ENCODE measurements at places on chromosomes 4 and X.

- peak; percentile 15 for DNase-seq
Observed at GRCh38 chrX:153400146-153401132, 711 bp downstream of the PNMA6E start.

DNA sequence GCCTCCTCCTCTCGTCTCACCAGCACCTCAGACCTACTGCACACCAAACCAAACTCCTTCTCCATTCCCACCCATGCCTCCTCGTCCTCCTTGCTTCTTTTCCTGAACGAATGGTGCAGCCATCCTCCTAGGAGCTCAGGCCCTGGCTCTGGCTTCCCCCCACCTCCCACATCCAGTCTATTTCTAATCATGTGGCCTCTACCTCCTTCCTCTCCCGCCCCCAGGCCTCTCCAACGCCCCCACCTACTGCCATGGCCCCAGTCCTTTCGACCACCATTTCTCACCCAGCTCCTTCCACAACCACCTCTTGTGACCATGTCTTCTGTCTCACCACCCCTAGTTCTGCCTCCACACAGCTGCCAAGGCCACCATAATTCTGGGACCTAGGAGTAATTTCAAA lies 127.1 kb downstream of the PJA1 start:
- DNase-seq: no peak

GRCh38 chr4:118836301-118837120 lies 585 bp upstream of the SEC24D start:
- peak; percentile 36 for DNase-seq

DNA sequence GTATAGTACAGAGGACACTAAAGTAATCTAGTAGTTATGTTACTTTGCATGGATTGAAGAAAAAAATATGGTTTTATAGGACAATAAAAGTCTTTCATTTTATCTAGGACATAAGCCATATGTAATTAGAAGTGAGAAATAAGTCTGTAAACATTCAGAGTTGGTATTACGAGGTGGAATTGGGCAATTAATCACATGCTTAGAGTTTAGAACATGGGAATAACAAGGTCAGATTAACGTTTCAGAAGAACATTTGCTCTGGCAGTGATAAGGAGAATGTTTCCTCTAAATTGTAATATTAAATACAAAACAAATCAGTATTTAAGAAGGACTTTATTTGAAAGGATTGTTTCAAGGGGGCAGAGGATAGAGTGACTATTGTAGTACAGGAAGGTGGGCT lies 15.6 kb upstream of the SULT1E1 start:
- DNase-seq: no peak

DNA sequence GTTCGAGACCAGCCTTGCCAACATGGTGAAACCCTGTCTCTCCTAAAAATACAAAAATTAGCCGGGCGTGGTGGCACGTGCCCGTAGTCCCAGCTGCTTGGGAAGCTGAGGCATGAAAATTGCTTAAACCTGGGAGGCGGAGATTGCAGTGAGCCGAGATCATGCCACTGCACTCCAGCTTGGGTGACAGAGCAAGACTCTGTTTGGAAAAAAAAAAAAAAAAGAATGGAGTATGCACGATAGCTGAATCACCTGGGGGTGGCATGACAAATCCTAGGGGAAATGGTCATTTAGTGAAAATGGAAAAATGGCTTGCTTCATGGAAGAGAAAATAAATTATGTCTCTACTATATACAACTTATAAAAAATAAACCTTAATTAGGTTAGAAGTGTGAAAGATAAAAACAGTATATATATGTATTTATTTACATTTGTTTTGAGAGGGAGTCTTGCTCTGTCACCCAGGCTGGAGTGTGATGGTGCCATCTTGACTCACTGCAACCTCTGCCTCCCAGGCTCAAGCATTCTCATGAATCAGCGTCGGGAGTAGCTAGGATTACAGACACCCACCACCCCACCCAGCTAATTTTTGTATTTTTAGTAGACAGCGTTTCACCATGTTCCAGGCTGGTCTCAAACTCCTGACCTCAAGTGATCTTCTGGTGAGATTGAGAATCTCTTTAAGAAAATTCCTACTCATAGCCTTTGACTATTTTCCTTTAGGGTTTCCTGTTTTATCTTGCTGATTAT lies 19.3 kb upstream of the ING2 start:
- DNase-seq: no peak

DNA sequence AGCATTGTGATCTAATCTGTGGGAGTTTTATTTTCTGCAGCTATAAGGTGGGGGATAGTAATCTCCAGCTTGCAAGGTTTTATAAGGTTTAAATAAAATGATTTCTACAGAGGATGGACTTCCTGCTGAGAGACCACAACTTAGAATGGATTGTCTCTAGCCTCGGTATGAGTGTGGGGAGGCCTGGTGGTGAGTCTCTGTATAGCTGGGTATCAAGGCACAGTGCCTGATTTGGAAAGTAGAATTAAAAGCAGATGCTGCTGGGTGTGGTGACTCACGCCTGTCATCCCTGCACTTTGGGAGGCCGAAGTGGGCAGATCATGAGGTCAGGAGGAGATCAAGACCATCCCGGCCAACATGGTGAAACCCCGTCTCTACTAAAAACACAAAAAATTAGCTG lies 162.0 kb upstream of the GATB start:
- DNase-seq: no peak

GRCh38 chrX:107579956-107580355 lies 48.4 kb upstream of the PRPS1 start:
- no peak for DNase-seq

DNA sequence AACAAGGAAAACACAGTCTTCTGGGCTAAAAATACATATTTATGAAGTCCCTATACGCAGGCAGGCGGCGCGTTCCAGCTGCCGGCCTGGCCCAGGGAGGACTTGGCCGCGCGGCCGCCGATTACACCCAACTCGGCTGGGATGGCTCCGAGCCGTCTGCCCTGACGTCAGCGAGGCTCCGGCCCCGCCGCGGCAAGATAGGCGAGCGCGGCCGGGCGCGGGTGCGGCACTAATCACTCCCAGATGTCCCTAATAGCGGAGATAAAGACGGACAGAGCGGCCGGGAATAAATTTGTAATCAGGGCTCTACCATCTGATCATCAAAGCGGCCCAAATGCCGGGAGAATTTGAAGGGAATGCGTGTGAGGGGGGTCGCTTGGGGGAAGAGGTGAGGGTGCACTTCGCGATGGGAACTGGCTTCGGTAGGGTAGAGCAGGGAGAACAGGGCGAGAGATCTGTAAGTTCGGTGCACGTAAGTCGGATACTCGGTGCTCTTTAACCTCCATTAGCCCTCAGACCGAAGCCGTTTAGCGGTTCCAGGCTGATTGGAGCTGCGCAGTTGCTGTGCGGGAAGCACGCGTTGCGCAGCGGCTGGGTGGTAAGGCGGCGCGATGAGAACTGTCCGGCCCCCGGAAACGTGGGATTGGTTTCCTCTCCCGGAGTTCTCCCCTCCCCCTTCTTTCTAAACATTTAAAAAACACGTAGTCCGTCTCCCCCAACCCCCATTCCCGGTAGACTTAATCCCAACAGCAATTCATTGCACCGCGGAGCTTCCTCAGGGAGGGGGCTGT lies 7.7 kb downstream of the HAND2 start:
- DNase-seq: no peak

DNA sequence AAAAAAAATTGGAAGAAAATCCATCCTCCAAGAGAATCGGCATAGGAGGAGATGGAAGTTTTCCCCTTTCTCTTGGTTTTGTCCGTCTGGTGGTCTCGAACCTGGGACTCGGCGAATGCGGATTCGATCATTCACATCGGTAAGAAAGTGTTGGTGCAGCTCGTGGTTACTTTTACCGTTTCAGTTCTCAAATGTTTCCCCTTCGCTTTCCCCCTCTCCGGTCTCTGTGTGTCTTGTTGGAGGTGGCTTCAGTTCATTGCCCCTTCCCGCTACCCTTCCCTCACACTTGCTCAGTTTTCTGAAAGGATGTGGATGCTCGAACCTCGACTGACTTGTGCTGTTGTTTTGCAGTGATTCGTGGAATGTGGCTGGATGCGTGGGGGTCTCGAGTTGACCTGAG lies 840 bp downstream of the GRID2 start:
- DNase-seq: no peak

- no peak for DNase-seq
Observed at GRCh38 chrX:110436523-110436922, 77.9 kb downstream of the RTL9 start.

DNA sequence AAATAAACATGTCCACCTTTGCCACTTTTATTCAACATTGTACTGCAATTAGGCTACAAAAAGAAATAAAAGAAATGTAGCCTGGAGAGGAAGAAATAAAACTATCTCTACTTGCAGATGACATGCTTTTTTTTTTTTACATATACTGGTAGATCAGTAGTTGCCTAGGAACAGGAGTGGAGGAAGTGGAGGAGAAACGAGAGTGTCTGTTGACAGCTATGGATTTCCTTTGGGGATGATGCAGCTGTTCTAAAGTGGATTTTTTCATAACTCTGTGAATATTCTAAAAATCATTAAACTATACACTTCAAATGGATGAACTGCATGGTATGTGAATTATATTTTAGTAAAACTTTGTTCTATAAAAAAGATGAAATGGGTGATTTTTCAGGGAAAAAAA lies 116.4 kb downstream of the ANAPC4 start:
- no peak for DNase-seq

GRCh38 chr4:83259586-83259985 lies 25.0 kb downstream of the COQ2 start:
- no peak for DNase-seq

DNA sequence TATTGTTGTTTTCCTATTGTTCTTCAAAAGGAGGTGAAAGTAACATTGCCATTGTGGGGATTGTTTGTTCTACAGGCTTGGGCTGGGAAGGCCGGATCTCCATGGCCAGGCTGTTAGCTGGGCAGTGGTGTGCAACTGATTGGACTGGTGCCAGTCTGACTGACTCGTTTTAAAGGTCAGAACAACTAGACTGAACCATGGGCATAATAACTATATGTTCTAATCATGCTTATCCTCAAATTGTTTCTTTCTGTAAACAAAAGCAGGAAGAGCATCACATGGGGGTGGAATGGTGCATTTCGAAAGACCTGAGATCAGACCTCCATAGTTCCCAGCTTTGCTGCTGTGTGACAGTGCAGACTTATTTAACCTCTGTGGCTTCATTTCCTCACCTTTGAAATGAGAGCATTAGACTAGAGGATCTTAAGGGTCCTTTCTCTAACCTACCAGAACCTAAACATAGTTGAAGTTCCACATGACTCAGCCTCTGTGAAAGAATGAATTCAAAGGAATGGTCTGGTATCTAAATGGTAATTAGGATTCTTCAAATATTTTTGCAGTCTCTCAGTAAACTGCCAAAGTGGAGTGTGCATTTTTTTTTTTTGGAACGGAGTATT lies 66.7 kb upstream of the PGRMC2 start:
- no peak for DNase-seq

DNA sequence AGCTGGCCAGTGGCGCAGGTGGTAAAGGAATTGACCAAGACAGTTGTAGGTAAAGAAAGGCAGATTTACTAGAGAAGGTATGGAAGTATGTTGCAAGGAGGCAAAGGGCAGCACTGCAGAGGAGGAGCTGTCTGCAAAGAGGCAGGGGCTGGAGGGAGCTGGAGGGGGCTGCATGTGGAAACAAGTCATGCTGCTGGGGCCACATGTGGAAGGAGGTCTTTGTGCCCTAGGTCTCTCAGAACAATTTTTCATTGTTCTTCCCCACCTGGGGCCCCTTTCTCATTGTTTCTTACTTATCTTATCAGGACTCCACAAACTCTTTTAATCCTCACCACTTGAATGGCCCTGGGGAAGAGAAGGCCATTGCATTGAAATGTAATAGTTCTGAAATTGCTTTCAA lies 144.8 kb upstream of the PLAC1 start:
- DNase-seq: no peak

DNA sequence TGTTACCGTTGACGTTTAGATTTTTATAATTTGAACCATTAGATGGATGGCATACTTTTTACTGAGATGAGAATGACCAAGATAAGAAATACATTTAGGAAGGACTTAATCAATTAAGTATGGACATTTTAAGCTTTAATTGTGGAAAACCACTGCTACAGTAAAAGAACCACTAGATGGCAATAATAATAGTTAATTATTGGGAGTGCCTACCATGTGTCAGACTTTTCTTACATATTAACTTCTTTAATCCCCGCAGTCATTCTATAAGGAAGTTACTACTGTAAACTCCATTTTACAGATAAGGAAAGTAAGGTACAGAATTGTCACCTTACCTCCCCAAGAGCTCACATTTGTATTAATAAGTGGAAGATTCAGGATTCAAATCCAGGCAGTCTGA lies 48.5 kb upstream of the MYOZ2 start:
- DNase-seq: no peak

GRCh38 chr4:81512757-81513501 lies 41.2 kb upstream of the RASGEF1B start:
- no peak for DNase-seq

DNA sequence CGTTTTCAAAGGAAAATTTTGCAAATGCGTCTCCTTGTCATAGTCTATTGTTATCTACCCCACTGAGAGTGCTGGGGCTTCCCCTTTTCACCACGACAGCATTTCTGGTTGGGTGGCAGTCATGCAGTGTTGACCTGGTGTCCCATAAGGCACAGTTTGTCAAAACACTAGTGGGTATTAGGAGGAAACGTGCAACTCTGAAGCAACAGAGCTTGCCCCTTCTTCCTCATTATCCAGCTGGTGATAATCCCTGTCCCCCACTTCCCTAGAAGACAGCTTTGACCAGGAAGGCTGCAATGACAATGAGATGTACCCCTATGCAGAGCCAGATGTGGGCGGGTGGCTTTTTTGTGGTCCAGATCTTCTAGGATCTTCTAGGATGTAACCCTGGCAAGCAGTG lies 1.8 kb downstream of the TBC1D1 start:
- peak; percentile 3 for DNase-seq

GRCh38 chr4:40321574-40322275 lies 13.4 kb upstream of the CHRNA9 start:
- no peak for DNase-seq

DNA sequence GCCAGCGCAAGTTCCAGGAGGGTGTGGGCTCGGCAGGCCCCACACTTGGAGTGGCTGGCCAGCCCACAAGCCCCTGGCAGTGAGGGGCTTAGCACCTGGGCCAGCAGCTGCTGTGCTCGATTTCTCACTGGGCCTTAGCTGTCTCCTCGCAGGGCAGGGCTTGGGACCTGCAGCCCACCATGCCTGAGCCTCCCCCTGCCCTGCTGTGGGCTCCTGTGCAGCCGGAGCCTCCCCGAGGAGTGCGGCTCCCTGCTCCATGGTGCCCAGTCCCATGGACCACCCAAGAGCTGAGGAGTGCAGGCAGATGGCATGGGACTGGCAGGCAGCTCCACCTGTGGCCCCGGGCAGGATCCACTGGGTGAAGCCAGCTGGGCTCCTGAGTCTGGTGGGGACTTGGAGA lies 139.2 kb upstream of the CXCL13 start:
- no peak for DNase-seq

GRCh38 chrX:46251755-46252154 lies 293.5 kb downstream of the ZNF674 start:
- DNase-seq: no peak

- no peak for DNase-seq
Observed at GRCh38 chr4:169017971-169018370, 7.9 kb upstream of the CBR4 start.

DNA sequence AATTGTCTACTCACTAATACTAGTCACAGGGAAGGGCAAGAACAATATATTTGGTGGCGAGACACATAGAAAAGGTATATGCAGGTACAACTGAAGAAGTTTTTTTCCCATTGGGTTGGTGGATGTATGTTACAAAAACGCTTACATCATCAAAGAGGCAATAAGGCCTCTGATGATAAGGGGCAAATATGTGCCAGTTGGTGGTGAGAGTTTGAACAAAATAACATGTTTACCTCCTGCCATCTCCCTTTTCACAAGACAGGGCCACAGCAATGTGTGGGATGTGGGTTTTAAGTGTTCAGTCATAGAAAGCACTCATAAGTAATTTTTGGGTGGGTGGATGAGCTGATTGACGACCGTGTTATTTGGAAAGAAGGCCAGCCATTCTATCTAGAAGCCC lies 41.7 kb downstream of the PAGE2 start:
- DNase-seq: no peak
